ENCODE measurements at places on chromosomes 5 and 9. TPM values are rescaled to one million over a fixed set of nuclear protein-coding genes. Genes with fewer than 3 reads are reported as not detected.

The SPATA31C1 gene
- 0.08 TPM for total RNA-seq

The ECM2 gene
- total RNA-seq, result not detected

DNA sequence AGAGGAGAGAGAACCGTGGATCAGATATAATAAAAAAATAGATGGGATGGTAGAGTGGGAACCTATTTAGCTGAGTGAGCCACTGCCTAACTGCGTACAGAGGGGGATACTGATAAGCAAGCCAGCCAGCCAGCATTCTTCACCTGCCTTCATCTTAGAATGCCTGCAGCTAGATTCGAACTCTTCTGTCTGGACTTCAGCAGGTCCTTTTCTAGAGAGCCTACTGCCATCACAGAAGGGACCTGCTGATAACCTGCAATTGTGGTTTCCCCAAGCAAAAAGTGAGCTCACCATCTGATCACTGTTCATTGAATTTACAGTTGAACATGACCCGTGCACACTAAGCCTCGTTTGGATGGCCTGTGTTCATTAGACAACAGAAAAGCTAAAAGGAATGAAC, 109.4 kb downstream of the CDC42SE2 start:
- no peak for DNase-seq

GRCh38 chr5:50967009-50967562, 300.6 kb downstream of the PARP8 start:
- DNase-seq, result peak; percentile 37

The TSSK1B gene
- 0.52 TPM for total RNA-seq

DNA sequence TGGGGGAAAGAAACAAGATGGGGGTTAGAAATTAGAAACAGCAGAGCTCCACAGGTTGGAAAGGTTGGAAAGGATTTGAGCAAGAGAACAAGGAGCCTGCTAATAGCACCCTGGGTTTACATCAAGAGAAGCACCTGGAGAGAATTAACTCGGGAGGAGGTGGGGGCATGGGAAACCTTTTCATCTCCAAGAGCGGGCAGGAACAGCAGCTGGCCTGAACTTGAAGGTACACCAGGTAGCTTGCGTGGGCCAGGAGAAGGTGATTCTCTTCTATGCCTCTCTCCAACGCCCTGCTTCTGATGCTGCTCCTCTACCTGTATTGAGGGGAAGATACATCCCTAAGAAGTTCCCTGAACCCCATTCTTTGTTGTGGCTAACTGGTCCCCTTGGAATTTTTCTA, 37.1 kb upstream of the GLRX start:
- DNase-seq, result no peak

- DNase-seq, result no peak
These were observed 71.9 kb downstream of the RALGPS1 start for GRCh38 chr9:126986506-126986951.

DNA sequence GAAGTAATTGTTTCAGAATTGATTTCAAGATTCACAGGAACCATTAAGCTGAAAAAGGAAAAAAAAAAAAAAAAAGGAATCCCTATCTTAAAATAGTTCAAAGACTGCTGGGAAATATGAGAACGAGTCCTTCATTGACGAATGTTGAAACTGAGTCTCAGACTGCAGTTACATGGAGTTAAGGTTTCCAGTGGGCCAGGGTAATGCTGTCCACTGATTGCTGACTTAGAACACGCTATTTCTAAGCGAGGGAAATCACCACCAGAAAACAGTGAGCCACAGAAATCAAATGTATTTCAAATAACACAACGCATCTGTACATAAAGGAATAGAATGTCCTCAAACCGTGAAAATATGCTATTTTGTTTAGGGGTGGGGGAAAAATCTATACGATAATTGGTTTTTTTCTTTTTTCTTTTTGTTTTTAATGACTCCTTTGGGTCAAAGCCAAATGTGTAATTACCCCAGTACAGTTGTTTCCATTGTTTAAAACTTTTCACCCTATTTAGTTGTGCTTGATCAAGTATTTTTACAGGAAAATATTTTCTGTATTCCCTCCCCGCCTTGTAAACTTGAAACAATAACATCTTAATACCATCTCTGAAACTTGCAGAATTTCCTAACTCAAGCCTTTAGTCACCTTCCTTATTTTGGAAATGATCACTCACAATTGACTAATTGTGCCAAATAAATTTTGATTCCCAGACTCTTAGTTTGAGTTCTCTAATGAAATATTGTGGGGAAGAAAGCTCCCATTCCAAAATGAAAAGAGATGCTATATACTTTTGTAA, 208.3 kb downstream of the MCTP1 start:
- DNase-seq, result no peak

- peak; percentile 28 for DNase-seq
These were observed 82.6 kb upstream of the GRHPR start for GRCh38 chr9:37339923-37340322.

Data from GM23338 (cell line).